ENCODE measurements at places on chromosomes 16 and 17.

GRCh38 chr17:81142301-81143199, 22.8 kb upstream of the PVALEF start:
- peak; percentile 40 for DNase-seq

DNA sequence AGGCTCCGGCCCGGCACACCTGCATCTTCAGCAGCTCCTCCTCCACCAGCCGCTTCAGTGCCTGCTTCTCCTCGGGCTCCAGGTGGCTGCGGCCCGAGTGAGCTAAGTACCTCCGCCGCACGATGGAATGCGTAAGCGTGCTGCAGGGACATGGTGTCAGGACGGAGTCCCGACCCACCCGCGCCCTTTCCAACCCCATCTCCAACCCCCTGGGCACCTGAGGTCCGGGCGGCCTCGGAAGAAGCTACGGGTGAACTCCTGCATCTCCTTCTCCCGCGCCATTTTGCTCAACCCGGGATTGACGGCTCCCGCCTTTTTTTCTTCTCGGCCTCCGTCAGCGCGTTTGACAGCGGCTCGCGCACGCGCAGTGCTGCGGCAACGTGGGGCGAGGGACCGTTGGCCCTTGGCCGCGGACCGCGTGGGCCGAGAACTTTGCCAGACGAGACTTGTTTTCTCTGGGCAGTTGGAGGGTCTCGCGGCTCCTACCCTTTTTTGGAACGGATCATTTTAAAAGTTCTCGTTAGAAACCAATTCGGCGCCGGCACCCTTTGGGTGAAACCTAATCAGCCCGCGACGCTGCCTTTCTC, at the start of gene HIRIP3:
TSS of gene HIRIP3 (minus strand) at position 294 of the 587 bp plus-strand sequence. CDS start at position 282, 12 bp downstream.
- peak; percentile 76 for DNase-seq

- DNase-seq = no peak
These were observed 39.8 kb downstream of the KSR1 start for GRCh38 chr17:27496005-27496404.

GRCh38 chr17:43994272-43995149, 9.9 kb upstream of the NAGS start:
- DNase-seq = no peak

- no peak for DNase-seq
These were observed 517 bp downstream of the RUNDC1 start for GRCh38 chr17:42980766-42981397.

DNA sequence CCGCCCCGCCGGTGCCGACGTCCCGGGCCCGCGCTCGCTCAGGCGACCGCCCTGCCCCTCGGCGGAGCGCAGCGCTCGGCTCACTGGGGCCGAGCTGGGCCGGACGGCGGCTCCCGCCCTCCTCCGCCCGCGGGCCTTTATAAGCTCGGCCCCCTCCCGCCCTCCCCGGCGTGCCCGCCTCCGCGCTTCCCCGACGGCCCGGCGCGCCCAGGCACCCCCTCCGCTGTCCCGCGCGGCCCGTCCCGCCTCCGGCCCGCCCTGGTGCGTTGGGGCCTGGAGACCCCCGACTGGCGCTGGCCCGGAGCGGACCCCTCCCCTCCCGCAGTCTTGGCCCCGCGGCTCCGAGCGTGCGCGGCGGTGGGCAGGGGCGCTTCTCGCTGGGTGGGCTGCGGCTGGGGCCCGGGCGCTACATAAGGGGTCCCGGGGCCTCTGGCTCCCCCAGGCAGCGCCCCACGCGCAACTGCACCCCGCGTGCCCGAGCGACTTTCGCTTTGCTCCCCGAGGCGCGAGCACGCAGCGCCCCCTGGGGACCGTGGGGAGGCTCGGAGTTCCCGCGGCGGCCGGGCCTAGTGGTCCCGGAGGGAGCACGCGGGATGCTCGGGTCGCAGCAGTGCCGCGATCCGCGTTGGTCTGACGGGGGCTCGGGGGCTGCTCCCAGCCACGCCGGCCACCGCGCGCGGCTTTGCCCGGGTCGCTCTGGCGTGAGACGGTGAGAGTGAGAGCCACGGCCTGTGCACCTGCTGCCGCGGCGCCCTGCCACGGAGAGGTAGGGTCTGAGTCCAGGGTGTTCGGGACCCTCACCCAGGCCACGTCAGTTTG, at the start of gene PIEZO1:
TSS of gene PIEZO1 (minus strand) at position 115 of the 819 bp plus-strand sequence. CDS start 256 bp downstream, outside the sequence.
- no peak for DNase-seq

DNA sequence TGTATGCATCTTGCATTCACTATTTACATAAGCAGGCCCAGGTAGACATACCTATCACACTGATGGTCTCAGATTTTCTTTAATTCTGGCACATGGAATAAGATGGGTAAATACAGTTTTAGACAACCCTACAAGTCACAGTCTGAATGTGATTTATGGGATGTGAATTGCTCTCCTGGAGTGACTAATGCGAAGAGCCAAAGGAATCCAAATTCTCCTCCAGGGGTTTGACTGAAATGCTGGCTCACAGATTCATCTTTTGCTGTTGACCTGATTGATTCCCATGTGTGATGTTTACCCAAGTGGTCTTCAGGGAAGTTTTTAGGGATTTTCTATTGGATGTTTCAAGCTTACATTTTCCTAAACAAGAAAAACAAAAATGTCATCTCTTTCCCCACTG, 277.9 kb upstream of the MON1B start:
- DNase-seq = no peak

DNA sequence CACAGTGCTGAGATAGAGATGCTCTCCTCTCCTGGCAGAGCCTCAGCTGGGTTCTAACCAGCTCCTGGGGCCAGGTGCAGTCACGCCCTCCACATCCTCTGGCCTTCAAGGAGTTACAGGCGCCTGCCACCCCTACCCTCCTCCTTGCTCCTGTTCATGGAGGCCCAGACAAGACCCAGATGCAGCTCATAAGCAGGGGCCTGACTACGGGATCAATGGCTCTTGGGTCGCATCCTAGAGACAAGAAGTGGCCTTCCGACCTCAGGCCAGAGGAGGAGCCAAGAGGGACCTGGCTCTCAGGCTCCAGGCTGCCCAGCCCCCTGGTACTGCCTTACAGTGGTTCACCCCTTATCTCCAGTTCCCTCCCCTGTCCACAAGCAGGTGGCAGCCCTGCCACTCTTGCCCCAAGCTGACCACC, 23.0 kb downstream of the ARHGAP27 start:
- DNase-seq = no peak

DNA sequence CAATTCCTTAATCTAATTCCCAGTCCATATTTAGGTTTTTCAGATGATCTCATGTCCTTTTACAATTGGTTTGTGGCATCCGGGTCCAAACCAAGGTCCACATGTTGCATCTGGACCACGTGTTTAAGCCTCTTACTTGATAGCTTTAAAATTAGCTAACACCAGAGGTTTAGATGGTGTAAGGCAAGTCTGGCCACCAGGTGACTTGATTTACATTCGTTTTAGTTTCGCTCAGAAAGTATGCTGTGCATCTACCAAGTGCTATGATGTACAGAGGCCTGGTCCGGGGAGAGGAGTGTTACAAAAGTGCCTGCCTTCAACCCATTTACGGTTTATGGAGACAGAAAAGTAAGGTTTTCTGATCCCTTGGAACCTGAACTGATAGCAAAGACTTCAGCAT, 878 bp upstream of the DNAJA2 start:
- no peak for DNase-seq

All from NCI-H446 treated with DMSO at 0.1 percent for 48 hours (cell line).